ENCODE measurements at places on chromosomes 4 and X. TPM values are rescaled to one million over a fixed set of nuclear protein-coding genes. Genes with fewer than 3 reads are reported as not detected.

The TCEAL6 gene
- total RNA-seq = not detected

The GPRASP1 gene
- total RNA-seq = 0.35 TPM

The PDCL2 gene
- total RNA-seq = not detected

The BMX gene
- not detected for total RNA-seq

The RRH gene
- total RNA-seq = 0.06 TPM

The NAP1L5 gene
- total RNA-seq = 2.1 TPM

The MID1 gene
- total RNA-seq = 36.1 TPM

All from A549 treated with dexamethasone at 1 μM for 4 hours (cell line).